Esophagus squamous epithelium (tissue), 5 donors: ENCODE measurements at places on chromosomes 12 and 14.

DNA sequence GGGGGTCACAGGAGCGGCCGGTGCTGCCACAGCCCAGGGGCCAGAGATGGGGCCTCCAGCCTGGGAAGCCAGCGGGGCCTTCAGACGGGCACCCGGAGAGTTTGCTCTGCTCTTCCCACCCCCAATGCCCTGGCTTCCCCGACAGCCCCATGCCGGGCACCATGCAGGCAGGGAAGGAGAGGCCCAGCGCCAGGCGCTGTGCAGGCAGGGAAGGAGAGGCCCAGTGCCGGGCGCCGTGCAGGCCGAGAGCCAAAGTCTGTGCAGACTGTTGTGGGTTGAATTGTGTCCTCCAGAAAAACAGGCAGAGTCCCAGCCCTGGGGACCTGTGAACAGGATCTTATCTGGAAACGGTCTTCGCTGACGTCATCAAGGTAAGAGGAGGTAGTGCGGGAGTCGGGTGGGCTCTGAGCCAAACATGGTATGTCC, 34.3 kb downstream of the GALNT9 start:
- no peaks in the 10 kb centered on the region for H3K27me3 ChIP-seq
- no peak for DNase-seq
- H3K4me3 ChIP-seq: no peak overlapping the region
- no peaks in the 10 kb centered on the region for H3K4me1 ChIP-seq

- no peaks in the 10 kb centered on the region for H3K36me3 ChIP-seq
- H3K4me1 ChIP-seq: no peaks in the 10 kb centered on the region
- no peak overlapping the region for H3K27ac ChIP-seq
- H3K27me3 ChIP-seq: peaks cover 72% of the 10 kb centered on the region
- no peak overlapping the region for H3K4me3 ChIP-seq
Observed at GRCh38 chr12:131641315-131641714, 69.6 kb upstream of the SFSWAP start.

- DNase-seq: no peak
- H3K4me3 ChIP-seq: no peak overlapping the region
- H3K4me1 ChIP-seq: no peaks in the 10 kb centered on the region
- H3K36me3 ChIP-seq: no peaks in the 10 kb centered on the region
- no peaks in the 10 kb centered on the region for H3K27me3 ChIP-seq
Observed at GRCh38 chr12:19830446-19830845, 391.2 kb downstream of the AEBP2 start.

DNA sequence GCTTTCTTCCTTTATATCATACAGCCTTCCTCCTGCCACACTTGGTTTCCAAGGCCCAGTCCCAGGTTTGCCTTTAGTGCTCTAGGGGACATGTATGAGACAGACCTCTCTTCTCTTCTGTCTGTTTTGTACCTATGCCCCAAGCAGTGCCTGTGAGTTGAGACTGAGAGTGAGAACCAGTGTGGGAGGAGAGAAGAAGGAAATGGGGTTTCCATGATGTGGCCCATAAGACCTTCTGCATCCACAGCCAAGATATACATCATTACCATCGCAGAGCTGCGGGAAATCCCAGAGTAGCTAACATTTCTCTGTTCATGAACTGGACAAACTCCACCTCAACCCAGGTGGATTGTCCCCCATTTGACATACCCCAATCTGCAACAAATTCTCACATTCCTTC, 2.8 kb downstream of the TESPA1 start:
- no peak overlapping the region for H3K4me3 ChIP-seq
- H3K27me3 ChIP-seq: no peaks in the 10 kb centered on the region
- H3K4me1 ChIP-seq: no peaks in the 10 kb centered on the region
- DNase-seq: no peak
- H3K36me3 ChIP-seq: no peaks in the 10 kb centered on the region
- no peak overlapping the region for H3K27ac ChIP-seq

- no peak for DNase-seq
- H3K27me3 ChIP-seq: no peaks in the 10 kb centered on the region
- H3K4me1 ChIP-seq: no peaks in the 10 kb centered on the region
- no peaks in the 10 kb centered on the region for H3K36me3 ChIP-seq
Observed at GRCh38 chr12:88684170-88684569, 103.9 kb upstream of the KITLG start.

GRCh38 chr12:88781909-88782308, 201.6 kb upstream of the KITLG start:
- peaks cover 10% of the 10 kb centered on the region for H3K4me1 ChIP-seq
- no peaks in the 10 kb centered on the region for H3K36me3 ChIP-seq
- no peak overlapping the region for H3K27ac ChIP-seq
- no peak overlapping the region for H3K4me3 ChIP-seq
- no peaks in the 10 kb centered on the region for H3K27me3 ChIP-seq

- H3K4me3 ChIP-seq: no peak overlapping the region
- H3K4me1 ChIP-seq: peaks cover 4% of the 10 kb centered on the region
- no peaks in the 10 kb centered on the region for H3K36me3 ChIP-seq
- H3K27ac ChIP-seq: no peak overlapping the region
Observed at GRCh38 chr12:69905801-69906200, 80.8 kb downstream of the MYRFL start.

- H3K4me1 ChIP-seq: no peaks in the 10 kb centered on the region
- H3K36me3 ChIP-seq: no peaks in the 10 kb centered on the region
- no peak for DNase-seq
- H3K4me3 ChIP-seq: no peak overlapping the region
- no peaks in the 10 kb centered on the region for H3K27me3 ChIP-seq
- H3K27ac ChIP-seq: no peak overlapping the region
Observed at GRCh38 chr12:80494836-80495235, 50.8 kb downstream of the PTPRQ start.

DNA sequence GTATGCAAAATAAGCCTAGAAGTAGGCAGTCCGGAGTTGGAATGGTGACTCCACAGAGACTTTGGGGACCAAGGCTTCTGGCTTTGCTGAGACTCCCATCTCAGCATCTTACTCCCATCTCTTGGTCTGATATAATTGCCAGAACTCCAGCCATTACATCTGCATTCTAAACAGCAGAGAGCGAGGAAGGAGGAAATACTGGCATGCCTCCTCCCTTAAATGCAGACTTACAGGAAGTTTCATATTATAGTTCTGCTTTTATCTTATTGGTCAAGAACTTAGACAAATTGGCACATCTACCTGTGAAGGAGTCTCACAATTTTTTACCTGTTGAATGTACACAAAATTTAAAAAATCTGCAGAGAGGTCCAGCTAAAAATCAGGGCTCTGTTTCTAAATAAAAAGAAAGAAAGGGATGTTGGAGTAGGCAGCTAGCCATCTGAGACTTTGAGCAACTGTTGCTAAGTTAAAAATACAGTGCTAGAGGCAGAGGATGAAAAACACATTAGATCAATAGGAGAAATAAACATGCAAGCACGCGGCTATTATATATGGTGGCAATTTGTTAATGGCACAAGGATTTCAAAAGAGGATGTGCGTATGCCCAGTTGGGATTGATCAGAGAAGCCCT, 209.9 kb upstream of the HMGA2 start:
- H3K27me3 ChIP-seq: peaks cover 33% of the 10 kb centered on the region
- H3K4me1 ChIP-seq: no peaks in the 10 kb centered on the region
- no peaks in the 10 kb centered on the region for H3K36me3 ChIP-seq
- no peak overlapping the region for H3K27ac ChIP-seq

DNA sequence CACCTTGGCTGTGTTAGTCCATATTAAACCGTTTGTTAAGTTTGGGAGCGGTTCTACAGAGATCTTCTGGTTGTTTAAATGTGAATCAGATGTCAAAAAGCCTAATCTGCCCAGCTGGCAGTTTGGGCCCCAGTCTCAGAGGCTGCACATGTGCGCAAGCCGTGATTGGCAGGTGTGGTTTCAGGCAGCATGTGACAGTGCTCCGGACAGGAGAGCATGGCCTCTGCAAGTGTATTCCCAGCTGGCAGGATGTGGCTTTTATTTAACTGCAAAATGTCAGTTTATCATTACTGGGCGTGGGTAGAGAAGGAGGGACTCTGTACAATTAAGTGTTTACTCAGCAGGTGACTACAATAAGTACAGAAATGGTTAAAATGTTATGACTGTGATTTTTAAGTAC, 77.5 kb downstream of the PELI2 start:
- no peaks in the 10 kb centered on the region for H3K27me3 ChIP-seq
- no peaks in the 10 kb centered on the region for H3K4me1 ChIP-seq
- DNase-seq: no peak
- no peak overlapping the region for H3K4me3 ChIP-seq
- peak overlapping the region; percentile 55 for H3K27ac ChIP-seq

- no peaks in the 10 kb centered on the region for H3K27me3 ChIP-seq
- peaks cover 17% of the 10 kb centered on the region for H3K4me1 ChIP-seq
- no peak overlapping the region for H3K4me3 ChIP-seq
- no peaks in the 10 kb centered on the region for H3K36me3 ChIP-seq
Observed at GRCh38 chr14:58397156-58397555, 1.4 kb downstream of the TOMM20L start.

GRCh38 chr12:44519931-44520330, 356.2 kb downstream of the NELL2 start:
- H3K27ac ChIP-seq: no peak overlapping the region
- no peak overlapping the region for H3K4me3 ChIP-seq
- no peaks in the 10 kb centered on the region for H3K36me3 ChIP-seq
- no peaks in the 10 kb centered on the region for H3K4me1 ChIP-seq
- no peaks in the 10 kb centered on the region for H3K27me3 ChIP-seq
- DNase-seq: no peak

DNA sequence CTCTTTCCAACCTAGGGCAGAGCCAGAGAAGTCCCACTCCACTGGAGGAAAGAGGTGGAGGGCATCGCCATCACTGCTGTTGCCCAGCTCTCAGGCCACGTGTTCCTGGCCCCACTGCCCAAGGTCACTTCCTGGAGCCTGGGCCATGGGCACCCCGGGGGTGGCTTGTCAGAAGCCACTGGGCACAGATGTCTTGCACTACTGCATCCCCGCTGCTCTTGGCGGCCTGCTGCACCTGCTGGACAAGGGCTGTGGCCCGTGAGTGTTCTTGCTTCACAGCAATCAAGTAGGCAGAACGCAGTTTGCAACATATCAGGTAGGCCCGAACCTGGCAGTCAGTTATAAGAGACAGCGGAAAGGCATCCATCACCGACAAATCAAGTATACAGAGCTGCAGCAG, 46.6 kb downstream of the RDH12 start:
- H3K27me3 ChIP-seq: no peaks in the 10 kb centered on the region
- H3K36me3 ChIP-seq: peaks cover 31% of the 10 kb centered on the region
- no peaks in the 10 kb centered on the region for H3K4me1 ChIP-seq
- DNase-seq: no peak
- no peak overlapping the region for H3K27ac ChIP-seq

GRCh38 chr12:54472494-54473262, 724 bp downstream of the GTSF1 start:
- DNase-seq: no peak
- peaks cover 6% of the 10 kb centered on the region for H3K27me3 ChIP-seq
- H3K27ac ChIP-seq: no peak overlapping the region
- H3K36me3 ChIP-seq: no peaks in the 10 kb centered on the region

- H3K36me3 ChIP-seq: no peaks in the 10 kb centered on the region
- H3K27me3 ChIP-seq: no peaks in the 10 kb centered on the region
- no peak overlapping the region for H3K4me3 ChIP-seq
- DNase-seq: no peak
- peak overlapping the region; percentile 14 for H3K27ac ChIP-seq
Observed at GRCh38 chr12:130216031-130216430, 53.8 kb downstream of the FZD10 start.

- DNase-seq: no peak
- peaks cover 6% of the 10 kb centered on the region for H3K4me1 ChIP-seq
- peak overlapping the region; percentile 34 for H3K4me3 ChIP-seq
- H3K27me3 ChIP-seq: no peaks in the 10 kb centered on the region
Observed at GRCh38 chr12:132277374-132277941, 51.9 kb downstream of the GALNT9 start.

GRCh38 chr12:24510581-24511125, 438.2 kb downstream of the BCAT1 start:
- H3K36me3 ChIP-seq: no peaks in the 10 kb centered on the region
- DNase-seq: no peak
- no peak overlapping the region for H3K27ac ChIP-seq
- no peaks in the 10 kb centered on the region for H3K4me1 ChIP-seq
- H3K4me3 ChIP-seq: no peak overlapping the region

DNA sequence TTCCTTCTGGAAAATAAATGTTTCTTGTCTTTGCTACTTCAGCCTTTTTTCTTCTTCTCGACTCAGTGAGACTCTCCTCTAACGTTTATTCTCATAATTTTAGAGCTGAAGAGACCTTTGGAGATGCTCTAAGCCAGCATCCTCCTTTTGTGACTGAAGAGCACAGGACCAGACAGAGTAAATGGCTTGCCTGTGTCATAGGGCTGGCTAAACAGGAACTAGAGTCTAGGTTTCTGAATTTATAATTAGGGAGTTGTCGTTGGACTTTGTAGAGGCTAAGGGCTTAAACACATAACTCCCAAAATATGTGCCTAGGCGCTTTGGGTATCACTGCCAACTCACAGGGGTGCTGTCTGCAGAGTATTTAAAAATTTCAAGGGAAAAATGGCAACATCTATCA, 98.5 kb downstream of the FGD4 start:
- H3K4me3 ChIP-seq: no peak overlapping the region
- no peaks in the 10 kb centered on the region for H3K36me3 ChIP-seq
- no peaks in the 10 kb centered on the region for H3K27me3 ChIP-seq
- DNase-seq: no peak

DNA sequence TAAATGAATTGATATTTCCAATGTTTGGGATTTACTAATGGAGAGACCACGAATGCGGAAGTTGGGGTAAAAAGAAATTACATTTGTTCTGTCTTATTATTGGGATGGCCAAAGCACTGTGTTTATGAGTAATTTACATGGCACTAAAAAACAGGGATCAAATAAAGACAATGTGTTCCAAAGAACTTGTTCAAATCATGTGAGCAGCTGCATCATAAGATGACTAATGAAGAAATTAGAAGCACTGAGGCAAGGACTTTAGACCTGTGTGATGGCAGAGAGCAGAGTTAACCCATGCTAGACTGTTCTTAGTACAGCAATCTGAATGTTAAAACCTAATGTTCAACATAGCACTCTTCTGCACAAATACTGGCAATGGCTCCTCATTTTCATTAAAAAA, 34.3 kb upstream of the DCN start:
- H3K4me3 ChIP-seq: no peak overlapping the region
- no peaks in the 10 kb centered on the region for H3K36me3 ChIP-seq
- peaks cover 8% of the 10 kb centered on the region for H3K4me1 ChIP-seq
- no peaks in the 10 kb centered on the region for H3K27me3 ChIP-seq

DNA sequence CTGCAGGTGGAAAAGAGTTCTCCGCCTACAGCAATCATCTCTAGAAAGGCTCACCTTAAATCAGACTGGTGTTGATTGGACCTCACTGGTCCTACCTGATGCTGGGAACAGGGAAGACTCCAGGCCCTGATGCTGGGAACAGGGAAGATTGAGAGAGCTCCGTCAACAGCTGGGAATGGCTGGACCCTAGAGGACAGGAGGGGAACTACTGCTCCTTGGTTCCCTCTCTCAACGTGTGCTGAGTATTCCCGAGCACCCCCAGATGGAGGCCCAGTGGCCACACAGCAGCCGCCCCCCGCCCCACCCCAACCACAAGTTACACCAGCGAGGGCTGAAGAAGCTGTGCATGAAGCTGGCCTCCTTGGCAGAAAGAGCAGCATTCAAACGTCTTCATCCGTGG, 240.3 kb downstream of the SLC15A4 start:
- H3K27ac ChIP-seq: no peak overlapping the region
- H3K4me1 ChIP-seq: peaks cover 4% of the 10 kb centered on the region
- no peak overlapping the region for H3K4me3 ChIP-seq
